Heart left ventricle (tissue), 16 donors: ENCODE measurements at places on chromosomes 13 and 19. TPM values are rescaled to one million over a fixed set of nuclear protein-coding genes. Genes with fewer than 3 reads are reported as not detected.

ZNF878 gene
- not detected for total RNA-seq

CATSPERD gene
- not detected for total RNA-seq

SOHLH2 gene
- total RNA-seq = 1.5 TPM

CACNG6 gene
- total RNA-seq = not detected

DPP9 gene
- 55.9 TPM for total RNA-seq

CAMSAP3 gene
- total RNA-seq = 1.1 TPM

CRLF1 gene
- 49.4 TPM for total RNA-seq

LYPD5 gene
- 1.2 TPM for total RNA-seq

ZNF91 gene
- 116 TPM for total RNA-seq

PLPP2 gene
- total RNA-seq = 1.00 TPM

C19orf67 gene
- total RNA-seq = not detected

ZNF536 gene
- total RNA-seq = 3.5 TPM

CD22 gene
- total RNA-seq = 3.3 TPM

DNA sequence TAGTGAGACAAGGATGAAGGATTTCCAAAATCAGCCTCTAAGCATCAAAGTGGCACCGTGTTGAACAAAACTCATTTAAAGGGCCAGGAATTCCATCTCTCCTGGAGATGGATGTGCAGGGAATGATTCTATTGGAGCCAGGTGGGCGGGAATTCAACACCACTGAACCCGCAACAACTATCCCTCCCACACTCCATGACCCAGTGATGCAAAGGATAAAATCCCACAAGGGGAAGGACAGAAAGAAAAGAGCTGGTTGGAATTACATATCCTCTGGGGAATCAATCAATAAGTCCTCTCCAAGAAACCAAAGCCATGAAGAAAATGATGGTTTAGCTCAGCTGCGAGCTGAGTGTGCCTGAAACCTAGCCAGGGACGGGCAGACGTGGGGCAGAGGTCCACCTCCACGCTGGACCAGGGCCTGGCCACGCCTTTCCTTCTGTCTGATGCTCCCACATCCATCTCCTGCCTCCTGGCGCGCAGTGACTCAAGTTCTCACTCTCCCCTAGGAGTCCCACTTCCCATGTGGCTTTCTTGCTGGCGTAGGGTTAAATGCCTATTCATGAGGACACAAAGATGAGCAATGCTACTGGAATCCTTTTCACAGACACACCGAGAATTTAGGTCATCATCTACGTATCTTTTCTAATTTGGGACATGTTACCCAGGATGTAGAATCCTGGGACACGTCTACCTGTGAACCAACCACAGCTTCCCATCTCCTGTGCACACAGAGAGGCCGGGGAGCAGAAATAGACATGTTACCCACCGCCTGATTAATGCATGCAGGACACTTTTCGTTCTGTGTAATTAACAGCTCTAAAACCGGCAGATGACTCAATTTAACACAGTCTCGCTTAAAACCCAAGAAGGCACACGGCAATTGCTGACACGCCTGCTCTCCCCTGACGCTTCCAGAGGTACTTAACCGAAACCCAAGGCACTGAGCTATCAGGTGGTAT lies 48.6 kb downstream of the PEPD start:
- no peak for DNase-seq

DNA sequence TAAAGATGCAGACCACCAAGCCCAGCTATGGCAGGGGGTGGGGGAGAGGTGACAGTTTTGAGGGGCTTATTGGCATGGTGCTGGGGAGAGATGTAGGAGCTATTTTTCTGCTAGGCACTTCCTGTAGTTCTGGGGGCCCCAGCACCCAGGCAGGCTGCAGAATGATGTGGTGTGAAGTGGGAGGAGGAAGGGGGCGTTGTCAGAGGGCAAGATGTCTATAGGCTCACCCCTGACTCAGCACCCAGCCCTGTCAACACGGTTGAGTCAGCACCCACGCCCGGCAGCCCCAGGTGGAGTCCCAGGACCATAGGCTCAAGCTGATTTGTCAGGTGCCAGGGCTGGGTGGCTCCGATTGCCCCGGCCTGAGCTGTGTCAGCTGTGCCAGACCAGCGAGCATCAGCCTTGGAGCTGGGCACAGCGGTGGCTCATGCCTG lies 5.8 kb downstream of the KLF2 start:
- peak; percentile 79 for DNase-seq

DNA sequence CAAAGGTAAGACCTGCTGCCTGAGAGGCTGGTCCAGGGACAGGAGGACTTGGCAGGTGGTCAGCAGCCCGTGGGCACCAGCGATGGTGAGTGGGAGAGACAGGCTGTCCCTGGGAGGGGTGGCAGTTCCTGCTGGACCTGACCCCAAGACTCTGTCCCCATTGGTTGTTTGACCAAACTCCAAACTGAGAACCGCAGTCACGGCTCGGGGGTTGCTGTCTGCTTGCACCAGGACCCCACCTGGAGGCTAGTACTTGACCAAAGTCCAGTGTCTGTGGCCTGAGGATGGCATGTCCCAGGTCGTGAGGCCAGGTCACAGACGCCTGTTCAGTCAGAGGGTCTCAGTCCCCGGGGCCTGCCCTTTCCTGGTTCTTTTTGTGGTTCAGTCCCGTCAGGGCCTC lies 9.9 kb upstream of the ZNF14 start:
- DNase-seq = no peak

GRCh38 chr13:100601716-100602115 lies 13.1 kb upstream of the GGACT start:
- no peak for DNase-seq

- DNase-seq = no peak
These were observed 90.2 kb downstream of the MAP4K1 start for GRCh38 chr19:38527466-38528136.

DNA sequence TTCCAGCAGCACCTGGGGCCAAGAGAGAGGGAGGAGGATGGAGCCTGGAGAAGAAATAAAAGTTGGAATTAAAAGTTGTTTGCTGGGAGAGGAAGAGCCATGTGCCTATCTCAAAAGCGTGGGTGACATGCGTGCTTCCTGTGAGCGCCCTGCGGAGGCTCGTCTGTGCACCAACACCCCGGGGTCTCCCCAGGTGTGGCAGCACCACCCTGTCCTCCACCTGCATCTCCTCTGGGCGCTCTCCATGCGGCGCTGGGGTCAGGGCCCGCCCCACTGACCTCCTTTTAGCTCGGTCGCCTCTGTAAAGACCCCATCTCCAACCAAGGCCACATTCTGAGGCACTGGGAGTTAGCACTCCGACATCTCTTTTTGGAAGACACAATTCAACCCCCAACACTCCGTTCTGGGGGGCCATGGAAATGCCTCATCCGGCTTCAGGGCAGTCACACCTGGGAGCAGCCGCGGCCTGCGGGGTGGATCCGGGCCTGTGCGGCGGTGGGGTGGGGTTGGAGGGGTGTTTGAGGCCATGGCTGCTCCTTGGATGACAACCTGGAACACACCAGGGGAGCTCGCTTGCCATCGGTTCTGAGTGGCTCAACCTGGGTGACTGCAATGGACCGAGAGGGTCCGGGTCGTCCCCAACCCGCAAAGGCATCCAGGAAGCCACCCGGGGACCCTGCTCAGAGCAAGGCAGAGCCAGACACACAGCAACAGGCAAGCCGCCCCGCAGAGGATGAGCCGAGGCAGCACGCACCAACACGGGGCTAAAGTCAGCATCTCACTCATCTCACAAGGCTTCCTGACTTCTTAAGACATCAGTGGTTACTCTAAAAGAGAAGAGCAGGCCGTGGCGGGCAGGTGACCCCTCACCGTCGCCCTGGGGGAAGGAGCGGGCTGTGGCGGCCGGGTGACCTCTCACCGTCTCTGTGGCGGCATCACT lies 79.4 kb upstream of the MCF2L start:
- DNase-seq = no peak

DNA sequence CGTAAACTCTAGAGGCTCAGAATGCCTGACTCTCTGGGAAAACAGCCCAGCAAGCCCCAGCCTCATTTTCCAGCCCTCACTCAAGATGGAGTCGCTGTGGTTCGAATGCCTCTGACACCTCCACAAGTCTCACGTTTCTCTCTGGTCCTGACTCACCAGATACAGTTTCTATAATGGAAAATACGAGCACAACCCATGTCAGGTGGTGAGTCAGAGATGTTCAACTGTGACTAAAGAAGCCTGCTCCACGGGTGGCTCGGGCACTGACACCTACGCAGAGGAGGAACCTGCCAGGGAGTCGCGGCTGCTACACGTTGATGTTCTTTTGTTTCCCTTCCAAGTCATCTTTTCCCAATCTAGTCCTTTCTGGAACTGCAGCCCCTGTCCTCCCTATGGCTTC lies 87.1 kb upstream of the STK24 start:
- DNase-seq = no peak

GRCh38 chr13:29483211-29483610 lies 112.3 kb downstream of the SLC7A1 start:
- peak; percentile 38 for DNase-seq

GRCh38 chr19:9808855-9809824 lies 9.7 kb downstream of the FBXL12 start:
- no peak for DNase-seq

DNA sequence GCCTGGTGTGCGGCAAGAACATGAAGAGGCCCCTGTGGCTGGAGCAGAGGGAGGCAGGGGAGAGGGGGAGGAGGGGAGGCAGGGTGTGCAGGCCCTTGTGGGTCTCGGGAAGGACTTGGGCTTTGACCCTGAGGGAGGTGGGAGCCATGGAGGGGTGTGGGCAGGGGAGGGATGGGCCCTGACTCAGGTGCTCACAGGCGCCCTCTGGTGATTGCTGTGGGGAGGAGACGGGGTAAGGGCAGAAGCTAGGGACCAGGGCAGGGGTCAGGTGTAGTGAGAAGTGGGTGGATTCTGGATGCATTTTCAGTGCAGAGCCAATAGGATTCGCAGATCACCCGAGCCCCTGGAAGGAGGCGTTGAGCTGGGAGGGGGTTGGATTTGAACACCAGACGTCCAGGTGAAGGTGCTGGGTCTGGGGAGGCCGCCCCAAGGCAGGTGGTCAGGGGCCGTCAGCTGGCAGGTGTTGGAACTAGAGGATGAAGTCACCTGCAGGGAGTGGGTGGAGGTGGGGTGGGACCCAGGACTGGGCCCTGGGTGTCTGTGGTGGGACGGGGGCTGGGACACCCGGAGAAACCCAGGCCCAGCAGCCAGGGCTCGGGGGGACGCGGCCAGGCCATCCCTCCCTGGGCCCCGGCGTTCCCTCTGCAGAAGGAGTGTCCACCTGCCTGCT lies 185.4 kb downstream of the KDM4B start:
- DNase-seq = no peak

DNA sequence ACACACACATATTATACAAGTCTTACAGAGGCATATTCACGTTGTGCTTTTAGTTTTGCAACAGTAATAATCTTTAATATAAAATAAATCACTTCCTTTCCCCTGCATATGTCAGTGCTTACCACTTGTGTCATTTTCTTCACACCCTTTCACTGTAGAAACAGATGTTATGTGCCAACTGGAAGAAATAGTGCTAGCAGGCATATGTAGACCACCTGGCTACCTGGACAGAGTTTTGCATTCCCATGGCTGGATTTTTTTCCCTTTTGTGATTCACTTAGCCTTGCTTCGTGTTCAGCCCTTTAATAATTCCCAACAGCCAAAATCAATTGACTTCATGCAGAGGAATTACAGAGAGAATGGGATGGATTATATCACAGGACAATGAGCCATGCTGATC lies 399.1 kb upstream of the SPRY2 start:
- DNase-seq = no peak

DNA sequence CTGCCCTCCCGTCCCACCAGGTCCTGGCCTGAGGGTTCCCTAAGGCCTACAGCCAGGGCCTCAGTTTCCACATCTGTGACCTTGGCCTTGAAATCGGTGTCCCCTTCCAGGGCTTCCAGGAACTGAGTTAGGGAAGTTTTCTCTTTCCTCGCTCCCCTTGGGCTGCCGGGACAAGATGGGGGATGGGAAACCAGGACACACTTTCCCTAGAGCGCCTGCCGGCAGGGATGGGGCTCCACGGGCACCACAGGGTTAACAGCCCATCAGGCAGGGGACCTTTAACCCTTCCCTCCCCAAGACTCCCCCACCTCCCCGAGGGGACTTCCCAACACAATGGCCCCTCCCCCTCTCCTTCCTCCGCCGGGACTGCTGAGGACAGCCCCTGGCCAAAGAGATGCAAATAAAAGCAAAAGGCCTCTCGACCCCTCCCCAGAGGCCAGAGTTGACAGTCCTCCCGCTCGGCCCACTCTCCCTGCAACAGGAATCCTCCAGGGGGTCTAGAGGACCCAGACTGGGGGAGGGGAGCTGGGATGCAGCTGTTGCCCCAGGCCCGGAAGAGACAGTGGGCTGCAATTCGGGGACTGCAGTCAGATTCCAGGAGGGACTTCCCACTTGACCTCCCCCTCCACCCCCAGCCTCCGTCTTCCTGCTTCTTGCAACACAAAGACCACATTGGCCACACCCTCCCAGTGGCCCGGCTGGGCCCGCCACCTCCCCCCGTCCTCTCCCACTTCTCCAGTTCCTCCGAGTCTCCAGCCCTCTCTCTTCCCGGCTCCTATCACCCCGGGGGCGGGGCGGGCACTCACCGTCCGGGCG lies 3.4 kb downstream of the BBC3 start:
- DNase-seq = peak; percentile 96

GRCh38 chr13:113420833-113421600 lies 32.3 kb downstream of the ADPRHL1 start:
- no peak for DNase-seq

- no peak for DNase-seq
These were observed 112.2 kb downstream of the FGF14 start for GRCh38 chr13:102289606-102290005.

GRCh38 chr13:44231786-44232516 lies 141.7 kb upstream of the SERP2 start:
- DNase-seq = no peak

DNA sequence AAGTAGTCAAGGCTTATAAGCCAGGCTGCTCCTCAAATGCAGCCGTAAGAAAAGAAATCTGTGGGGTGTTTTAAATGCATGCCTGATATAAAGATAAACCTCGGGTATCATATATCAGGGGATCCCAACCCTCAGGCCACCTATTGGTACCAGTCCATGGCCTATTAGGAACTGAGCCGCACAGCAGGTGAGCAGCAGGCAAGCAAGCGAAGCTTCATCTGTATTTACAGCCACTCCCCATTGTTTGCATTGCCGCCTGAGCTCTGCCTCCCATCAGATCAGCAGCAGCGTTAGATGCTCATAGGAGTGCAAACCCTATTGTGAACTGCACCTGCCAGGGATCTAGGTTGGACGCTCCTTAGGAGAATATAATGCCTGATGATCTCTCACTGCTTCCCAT lies 233.5 kb upstream of the SERP2 start:
- DNase-seq = no peak

GRCh38 chr13:46296921-46297320 lies 85.2 kb downstream of the LRRC63 start:
- DNase-seq = no peak

- DNase-seq = no peak
These were observed 72.5 kb upstream of the MTIF3 start for GRCh38 chr13:27522847-27523246.

- DNase-seq = no peak
These were observed 24.9 kb downstream of the MED26 start for GRCh38 chr19:16603090-16603489.

GRCh38 chr19:16518483-16519229 lies 22.5 kb downstream of the C19orf44 start:
- DNase-seq = no peak
